Kidney tubule cell (primary cell): ENCODE measurements at places on chromosomes 7 and 10.

DNA sequence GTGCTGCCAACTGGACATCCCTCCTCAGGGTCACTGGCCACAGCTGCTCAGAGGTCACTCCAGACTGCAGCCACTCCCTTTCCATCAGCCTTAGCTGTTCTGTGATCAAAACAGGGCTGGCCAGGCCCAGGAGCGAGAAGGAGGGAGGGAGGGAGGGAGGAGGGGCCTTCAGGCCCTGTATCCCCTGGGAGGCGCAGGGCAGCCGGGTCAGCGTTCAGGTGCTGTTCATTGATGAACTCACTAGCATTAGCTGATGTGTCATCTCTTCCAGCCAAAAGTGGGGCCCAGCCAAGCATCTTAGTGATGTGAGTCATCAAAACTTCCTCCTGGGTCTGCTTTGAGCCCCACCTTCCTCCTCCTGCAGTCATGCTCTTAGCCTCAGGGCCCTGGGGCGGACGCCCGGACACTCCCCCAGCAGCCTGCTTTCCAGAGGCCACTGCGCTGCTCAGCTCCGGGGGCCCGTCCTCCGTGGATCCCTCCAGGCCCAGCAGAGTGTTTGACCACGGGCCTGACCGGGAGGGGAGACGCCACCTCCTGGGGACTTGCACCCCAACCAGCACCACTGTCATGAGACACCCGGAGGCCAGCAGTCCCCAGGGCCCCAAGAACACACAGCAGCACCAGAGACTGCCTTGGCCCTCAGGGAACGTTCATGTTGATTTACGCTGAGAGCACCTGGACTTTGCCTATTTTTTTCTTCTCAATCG, 149.2 kb downstream of the PRKAG2 start:
- peak; percentile 100 for DNase-seq

- no peak for DNase-seq
These were observed 12.5 kb upstream of the KCNK18 start for GRCh38 chr10:117184821-117185220.

DNA sequence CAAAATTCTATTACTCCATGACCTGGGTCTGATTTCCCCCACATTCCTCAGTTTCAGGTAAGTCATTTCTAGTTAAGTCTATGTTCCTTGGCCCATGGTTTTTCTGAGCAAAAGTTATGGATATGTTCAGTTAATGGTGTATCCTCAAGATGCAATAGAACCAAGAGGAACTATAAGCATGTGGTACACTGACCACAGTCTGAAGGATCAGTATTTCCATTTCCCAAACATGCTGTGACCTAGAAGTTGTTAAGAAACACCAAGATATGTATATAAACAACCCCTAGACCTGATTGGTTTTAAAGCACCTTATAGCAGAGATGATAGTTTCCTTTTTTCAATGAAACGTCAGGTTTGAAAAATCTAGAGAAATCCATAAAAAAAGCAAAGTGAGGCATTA, 94.2 kb upstream of the ABCB5 start:
- DNase-seq, result no peak

DNA sequence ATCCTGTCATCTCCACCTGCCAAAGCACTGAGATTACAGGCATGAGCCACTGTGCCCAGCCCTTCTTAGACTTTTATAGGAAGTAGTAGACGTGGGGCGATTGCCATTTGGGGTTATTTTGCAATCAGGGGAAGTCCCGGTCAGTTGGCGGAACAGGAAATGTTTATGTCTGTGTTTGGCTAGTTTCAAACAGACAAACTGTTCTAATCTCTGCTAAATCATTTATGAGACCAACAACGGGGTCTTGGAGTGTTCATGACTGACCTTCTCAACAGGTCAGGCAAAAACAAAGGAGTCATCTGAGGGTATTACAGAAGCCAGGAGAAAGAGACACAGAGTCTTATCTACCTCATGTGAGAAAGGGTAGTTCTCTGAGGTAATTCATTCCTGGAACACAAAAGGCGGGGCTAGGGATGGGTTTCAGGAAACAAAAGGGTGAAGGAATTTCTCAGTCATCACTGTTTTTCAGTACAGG, 6.6 kb upstream of the TPK1 start:
- DNase-seq, result peak; percentile 87

GRCh38 chr7:16260236-16260728, 161.1 kb downstream of the CRPPA start:
- no peak for DNase-seq
